HS-27A (cell line): ENCODE measurements at places on chromosomes 3 and 15.

DNA sequence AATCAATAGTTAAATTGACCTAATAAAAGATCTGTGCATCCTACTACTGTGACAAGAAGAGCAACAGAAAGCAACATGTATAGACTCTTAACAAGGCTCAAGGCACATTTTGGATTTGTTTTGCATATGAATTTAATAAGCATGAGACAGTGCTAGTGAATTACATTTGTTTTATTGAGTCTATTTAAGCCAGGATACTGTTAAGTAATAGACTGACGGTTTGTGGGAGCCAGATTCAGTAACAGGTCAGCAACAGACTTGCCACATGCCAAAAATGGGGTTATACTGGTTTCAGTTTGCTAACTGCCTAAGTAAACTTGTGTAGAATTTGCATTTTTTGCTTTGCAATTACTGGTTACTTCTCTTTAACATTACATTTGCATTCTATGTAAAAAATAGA, 54.0 kb downstream of the MBNL1 start:
- DNase-seq, result no peak

DNA sequence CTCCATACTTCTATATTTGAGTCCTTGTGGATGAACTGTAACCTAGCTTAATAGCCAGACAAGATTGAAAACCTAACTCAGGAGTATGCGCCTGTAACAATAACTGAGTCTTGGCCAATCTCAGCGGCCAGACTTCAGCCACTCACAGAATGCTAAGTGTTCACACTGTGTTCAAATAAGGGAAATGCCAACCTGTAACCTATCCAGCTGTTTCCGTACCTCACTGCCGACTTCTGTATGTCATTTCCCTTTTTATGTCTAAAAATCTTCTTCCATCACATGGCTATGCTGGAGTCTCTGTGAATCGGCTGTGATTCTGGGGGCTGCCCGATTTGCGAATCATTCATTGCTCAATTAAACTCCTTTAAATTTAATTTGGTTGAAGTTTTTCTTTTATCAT, 169.2 kb downstream of the NFKBIZ start:
- no peak for DNase-seq

DNA sequence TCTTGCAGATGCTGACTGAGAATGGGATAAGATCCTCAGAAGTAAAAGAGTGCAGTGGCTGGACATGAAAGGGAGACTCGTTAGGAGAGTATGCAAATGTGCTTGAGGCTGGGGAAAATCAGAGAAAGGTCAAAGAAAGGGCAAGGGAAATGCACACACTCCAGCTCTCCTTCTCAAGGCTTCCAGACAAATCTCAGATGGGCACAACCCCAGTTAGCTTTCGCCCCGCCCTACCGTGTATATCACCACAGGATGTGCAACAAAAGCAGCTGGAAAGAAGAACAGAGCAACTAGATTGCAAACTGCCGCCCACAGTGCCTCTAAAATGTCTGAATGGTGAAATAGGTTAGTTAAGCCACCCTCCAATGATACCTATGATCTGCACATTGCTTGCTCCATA, 63.9 kb downstream of the CERS3 start:
- DNase-seq, result no peak

GRCh38 chr15:57255751-57256341, 120.5 kb upstream of the CGNL1 start:
- DNase-seq, result no peak

DNA sequence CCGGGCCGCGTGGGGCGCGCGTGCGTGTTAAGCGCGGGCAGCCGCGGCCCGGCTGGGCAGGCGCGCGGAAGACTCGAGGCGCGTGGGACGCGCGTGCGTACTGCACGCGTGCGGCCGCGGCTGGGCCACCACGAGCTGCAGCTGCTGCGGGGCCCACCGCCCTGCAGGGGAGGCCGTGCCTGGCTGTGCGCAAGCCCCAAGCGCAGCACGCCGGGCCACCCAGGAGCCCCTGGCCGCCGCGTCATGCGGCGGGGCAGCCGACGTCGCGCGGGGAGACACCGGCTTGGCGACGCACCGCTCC, 590 bp upstream of the TRIM71 start:
- no peak for DNase-seq

DNA sequence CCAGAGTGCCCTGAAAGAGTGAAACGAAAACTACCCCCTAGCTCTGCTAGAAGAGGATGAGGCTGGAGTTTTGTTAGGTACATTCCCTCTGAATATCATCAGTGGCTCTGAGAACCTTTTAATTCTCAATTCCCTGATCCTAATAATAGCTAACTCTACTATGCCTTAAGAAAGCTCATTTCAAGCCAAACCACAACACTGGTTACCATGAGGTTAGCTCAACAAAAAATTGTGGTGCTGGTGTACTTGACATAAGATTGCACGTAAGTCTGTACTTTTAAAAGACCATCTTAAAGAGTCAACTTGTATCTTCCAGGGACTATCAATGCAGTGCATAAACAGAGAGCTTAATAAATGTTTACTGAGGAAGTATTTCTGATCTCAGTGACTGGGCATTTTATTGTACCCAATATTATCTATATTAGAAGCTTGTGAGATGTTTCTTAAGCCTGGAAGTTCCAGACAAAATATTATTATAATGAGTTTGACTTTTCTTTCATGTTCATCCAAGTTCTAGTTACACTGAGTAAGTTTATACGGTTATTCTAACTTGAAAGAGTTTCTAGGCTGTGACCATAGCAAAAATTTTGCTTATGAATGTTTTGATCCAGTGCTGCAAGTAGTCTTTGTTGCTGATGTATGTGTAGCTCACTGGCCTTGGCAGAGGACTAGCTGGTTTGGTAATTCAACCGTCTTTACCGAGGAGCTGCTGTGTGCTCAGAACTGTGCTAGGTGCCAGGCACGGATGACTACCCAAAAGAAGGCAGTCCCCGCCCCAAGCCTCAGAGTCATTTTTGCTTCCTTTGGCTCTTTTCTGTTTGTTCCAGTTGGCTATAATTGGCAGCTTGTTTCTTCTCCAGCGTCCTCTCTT, 334.4 kb upstream of the TRIM42 start:
- no peak for DNase-seq

DNA sequence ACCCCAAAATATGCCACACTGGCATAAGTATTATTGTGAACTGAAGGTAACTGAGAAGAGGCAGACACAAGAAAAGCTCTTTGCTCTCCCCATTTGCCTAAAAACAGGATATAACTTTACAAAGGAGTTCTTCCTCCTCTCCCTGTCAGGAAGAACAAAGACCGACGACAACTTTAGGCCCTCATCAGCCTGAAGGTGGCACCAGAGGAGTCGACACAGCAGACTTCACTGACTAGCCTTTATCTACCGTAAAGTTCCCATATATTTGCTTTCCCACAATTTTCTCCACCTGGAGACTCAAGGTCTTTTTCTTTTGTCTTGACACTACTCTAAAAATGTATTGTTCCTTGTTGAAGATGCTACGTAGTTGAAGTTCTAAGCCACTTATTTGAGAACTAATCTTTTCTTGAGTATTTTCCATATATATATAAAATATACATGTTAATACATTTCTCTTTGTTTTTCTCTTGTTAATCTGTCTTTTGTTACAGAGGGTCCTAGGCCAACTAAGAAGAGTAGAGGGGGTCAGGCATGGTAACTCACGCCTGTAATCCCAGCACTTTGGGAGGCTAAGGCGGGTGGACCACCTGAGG, 16.2 kb upstream of the XIRP1 start:
- DNase-seq, result no peak

DNA sequence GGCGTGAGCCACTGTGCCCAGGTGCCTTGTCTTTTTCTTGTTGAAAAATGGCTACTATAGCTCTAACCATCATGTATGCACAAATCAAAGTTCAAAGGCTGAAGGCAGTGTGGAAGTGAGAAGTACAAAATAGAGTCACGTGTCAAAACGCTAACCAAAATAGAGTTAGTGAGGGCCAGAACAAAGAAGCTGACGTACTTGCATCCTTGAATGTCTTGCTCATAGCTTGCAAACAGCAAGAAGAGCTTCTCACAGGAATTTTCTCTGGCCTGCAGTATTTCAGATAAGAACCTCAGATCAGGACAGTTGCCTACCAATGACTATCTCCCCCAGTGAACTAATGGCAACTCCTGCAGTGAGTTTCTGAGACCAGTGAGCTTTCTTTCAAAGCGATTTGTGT, 713.5 kb downstream of the GRM7 start:
- DNase-seq, result no peak

DNA sequence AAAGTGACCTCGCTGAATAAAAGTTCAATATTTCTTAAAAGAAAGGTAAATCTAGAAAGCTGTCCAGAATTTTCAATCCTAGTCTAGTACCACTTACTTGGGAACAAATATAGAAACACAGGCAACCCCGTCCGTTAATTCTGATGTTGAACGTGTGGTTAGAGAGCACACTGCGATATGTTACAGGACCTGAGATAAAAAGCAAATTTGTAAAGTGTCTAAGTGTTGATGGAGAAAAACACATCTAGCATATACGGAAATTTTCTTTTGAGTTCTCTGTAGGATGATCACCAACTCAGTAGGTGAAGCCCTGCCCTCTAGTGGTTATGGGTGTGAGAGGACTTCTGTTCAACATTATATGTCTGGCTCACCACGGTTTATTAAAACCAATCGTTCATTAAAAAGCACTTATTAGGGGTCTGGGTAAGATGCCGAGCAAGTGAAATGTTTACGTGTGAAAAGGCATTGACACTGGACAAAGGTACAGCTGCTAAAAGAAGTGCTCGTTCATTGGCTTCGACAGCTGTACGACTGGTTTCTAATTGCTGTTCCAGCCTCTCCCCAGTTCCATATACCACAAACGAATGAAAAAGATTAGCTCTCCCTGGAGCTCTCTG, 1.0 kb upstream of the ATP2C1 start:
- peak; percentile 55 for DNase-seq

GRCh38 chr3:139302801-139303113, 41.1 kb upstream of the MRPS22 start:
- no peak for DNase-seq

DNA sequence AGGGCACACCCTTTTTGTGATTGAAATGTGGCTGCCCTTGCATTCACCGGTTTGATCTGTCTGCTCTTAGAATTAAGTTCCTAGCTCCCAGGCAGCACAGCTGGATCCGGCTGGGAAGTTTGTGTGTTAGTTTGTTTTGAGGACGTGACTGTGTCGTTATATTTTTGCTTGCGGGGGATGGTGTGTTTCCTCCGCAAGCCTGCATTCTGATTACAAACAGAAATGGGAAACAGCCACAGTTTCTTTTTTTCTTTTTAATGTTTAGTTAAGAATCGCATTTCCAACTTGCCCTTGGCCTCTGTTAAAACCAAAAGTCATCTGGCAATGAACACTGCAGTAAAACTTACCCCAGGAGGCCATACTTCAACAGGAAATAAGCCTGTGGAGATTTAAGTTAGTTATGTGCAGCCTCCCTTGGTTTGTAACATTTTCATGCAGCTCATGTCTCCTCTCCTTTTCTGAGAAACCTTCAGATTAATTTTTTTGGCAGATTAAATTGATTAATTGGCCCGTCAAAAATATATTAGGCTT, 888 bp downstream of the TMOD3 start:
- DNase-seq, result peak; percentile 41

GRCh38 chr3:36032180-36033047, 347.9 kb upstream of the STAC start:
- no peak for DNase-seq

DNA sequence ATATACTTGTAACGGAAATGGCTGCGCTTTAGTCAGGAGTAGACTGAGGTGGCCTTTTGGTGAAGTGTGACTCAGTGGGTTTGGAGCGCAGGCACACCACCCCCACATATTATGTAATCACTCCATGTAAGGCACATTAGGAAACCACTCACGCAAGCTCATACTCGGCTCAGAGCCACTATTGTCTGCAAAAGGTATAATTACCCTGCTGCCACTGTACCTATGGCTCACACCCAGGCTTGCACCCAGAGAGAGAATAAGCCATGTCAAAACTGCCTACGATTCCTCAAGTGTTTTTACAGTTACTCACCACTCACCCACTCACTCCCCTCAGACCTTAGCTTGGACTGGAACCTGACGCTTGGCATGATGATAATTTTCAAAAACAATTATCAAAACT, 611.9 kb upstream of the CCDC54 start:
- peak; percentile 77 for DNase-seq

- no peak for DNase-seq
Observed at GRCh38 chr3:159607856-159608255, 380.8 kb upstream of the IL12A start.

GRCh38 chr3:97763586-97764406, 762 bp upstream of the ARL6 start:
- no peak for DNase-seq

- DNase-seq, result no peak
Observed at GRCh38 chr3:165211721-165212120, 15.5 kb upstream of the SLITRK3 start.

DNA sequence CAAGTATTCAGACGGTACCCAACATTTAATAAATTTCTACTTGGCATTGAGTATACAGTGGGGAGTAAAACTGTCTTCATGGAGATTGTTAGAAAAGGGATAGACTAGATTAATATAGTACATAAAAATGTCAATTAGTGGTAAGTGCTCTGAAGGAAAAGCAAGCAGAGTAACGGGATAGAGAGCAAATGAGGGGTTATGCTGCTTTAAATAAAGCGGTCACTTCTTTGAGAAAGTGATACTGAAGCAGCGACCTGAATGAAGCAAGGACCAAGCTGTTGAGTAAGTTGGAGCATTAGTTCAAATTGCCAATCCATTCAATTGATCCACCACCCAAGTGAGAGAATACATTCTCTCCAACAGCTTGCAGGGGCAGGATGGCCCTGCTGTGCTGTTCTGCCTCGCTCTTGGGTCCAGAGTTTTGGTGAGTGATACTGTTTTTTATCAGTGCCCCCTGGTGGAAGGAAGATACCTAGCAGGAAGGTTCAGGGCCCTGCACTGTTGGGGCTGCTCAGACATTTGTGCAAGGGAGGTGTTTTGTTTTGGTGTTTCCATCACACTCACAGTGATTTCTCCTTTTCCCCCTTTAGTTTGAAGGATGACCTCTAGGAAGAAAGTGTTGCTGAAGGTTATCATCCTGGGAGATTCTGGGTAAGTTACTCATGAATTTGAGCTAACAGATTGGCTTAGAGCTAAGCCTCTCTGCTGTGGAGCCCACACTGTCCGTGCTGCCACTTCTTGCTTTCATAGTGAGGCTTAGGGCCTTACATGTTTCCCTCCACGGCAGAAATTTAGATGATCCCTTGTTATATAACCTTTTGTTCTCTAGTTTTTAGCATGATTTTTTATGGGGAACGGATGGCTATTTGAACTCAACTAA, 69.0 kb downstream of the RAB7A start:
- DNase-seq, result peak; percentile 23

- DNase-seq, result no peak
Observed at GRCh38 chr3:137111497-137111896, 153.7 kb downstream of the IL20RB start.

- no peak for DNase-seq
Observed at GRCh38 chr15:51267051-51267702, 71.2 kb downstream of the CYP19A1 start.

DNA sequence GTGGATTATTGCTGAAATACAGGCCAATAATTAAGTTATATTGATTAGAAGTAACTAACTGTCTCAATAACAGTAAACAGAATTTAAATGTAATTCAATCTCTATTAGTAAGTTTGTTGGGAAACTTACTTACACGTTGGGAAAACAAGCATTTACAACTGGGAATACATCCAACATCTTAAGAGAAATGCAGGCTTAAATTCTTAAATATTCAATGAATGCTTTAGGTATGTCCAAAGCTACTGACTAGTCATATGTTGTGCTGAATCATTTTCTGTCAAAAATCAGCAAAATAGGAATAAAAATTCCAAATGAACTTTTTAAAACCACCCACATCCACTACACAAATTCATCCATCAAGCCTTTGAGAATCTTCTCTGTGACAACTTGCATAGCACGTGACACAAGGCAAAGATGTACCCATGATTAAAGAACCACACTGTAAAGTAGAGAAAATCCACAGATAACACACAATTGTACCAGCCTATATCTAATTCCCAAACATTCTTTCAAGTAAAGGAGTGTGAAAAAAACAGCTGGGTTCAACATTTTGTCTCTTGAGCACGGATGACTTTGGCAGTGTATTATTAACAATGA, 60.0 kb downstream of the NMNAT3 start:
- DNase-seq, result no peak
